ENCODE measurements at places on chromosomes 12 and 14.
A peak's percentile ranks its signal among the peaks of the same experiment; 100 is the strongest.

GRCh38 chr12:106721915-106722314 is 52.6 kb upstream of the RIC8B start:
- DNase-seq, result no peak

DNA sequence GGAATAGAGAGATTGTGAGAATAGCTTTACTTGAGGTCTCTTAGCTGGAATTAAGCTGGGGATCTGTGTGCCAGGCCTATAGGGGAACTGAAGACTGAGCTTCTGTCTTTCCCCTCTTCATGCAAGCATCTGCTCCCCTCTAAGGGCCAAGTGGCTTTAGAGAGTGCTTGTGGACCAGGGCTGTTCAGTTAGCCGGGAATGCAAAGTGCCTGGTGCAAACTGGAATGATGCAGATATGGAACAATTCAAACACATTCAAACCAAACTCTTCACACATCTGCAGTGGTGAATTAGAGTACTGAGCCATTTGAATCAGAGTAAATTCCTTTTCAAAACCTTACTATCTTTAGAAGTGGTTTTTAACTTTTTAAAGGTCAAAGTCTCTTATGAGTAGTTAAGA is 99.0 kb downstream of the LIN7A start:
- no peak for DNase-seq

GRCh38 chr12:131269551-131269950 is 315.8 kb downstream of the ADGRD1 start:
- DNase-seq, result no peak

- DNase-seq, result peak; percentile 17
Observed at GRCh38 chr14:59116984-59117415, 71.5 kb upstream of the DAAM1 start.

GRCh38 chr14:77000340-77001270 is 27.9 kb downstream of the IRF2BPL start:
- peak; percentile 72 for DNase-seq

- no peak for DNase-seq
Observed at GRCh38 chr14:54637270-54638134, 70.6 kb downstream of the SAMD4A start.

GRCh38 chr12:3107954-3108353 is 30.8 kb downstream of the TSPAN9 start:
- no peak for DNase-seq

GRCh38 chr12:62762645-62763044 is 172.3 kb downstream of the PPM1H start:
- DNase-seq, result no peak

- peak; percentile 80 for DNase-seq
Observed at GRCh38 chr12:32116897-32117296, 10.2 kb downstream of the BICD1 start.

DNA sequence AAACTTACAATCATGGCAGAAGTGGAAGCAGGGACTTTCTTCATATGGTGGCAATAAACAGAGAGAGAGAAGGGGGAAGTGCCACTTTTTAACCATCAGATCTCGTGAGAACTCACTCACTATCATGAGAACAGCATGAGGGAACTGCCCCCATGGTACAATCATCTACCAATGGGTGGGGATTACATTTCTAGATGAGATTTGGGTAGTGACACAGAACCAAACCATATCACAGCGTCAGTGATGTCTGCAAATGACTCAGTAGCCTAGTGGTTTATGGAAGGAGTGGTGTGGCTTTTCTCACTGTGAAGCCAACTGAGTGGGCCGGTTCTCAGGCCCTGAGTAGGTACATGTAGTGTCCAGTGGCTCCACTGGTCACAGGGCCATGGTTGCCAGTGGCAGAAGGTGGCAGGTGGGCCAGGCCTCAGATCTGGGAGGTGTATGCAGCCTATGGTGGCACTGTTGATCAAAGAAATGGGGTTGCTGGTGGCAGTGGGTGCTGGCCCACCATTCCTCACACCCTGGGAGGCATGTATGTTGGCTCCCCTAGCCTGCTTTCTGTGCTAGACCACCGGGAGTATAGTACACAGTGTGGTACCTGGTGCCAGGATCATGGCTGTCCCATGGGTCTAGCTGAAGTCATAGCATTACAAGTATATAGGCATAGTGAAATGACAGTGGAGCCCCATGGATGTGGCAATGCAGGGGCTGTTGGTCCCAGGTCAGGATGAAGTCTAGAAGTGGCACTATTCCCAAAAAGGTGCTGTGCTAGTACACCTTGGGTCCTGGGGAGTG is 191.9 kb downstream of the NUBPL start:
- DNase-seq, result no peak

- DNase-seq, result peak; percentile 59
Observed at GRCh38 chr12:3034067-3034750, 43.0 kb upstream of the TSPAN9 start.

GRCh38 chr12:513446-513845 is 53.7 kb downstream of the B4GALNT3 start:
- no peak for DNase-seq

Measured in fibroblast of skin of abdomen (primary cell).